ENCODE measurements at places on chromosomes 4 and X.

- DNase-seq, result no peak
Measured at GRCh38 chr4:24224446-24224845, 334.6 kb upstream of the PPARGC1A start.

DNA sequence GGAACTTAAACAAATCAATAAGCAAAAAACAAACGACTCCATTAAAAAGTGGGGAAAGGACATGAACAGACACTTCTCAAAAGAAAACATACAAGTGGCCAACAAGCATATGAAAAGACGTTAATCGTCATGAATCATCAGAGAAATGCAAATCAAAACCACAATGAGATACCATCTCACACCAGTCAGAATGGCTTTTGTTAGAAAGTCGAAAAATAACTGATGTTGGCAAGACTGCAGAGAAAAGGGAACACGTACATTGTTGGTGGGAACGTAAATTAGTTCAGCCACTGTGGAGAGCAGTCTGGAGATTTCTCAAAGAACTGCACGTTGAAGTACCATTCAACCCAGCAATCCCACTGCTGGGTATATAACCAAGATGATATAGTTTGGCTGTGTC is 23.7 kb downstream of the NEUROG2 start:
- no peak for DNase-seq

DNA sequence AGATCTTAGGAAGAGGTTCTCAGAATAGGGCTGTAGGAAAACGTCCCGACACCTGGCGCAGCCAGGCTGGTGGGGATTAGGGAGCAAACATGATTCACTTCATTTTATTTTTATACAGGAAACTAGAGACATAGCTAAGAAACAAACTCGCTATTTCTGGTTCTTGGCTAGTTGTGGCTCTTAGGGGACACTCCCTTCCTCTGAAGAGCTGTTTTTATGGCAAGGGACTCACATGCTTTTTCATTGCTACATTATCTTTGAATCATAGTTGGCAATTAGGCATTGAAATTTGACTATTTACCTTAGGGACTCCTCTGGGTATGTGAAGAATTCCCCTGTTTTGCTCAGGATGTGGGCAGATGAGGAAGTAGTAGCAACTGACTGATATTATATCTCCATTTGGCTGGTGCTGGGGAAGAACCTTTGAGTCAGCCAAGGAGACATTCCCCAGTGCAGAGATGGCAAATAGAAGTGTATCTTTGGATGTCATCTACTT is 174.5 kb downstream of the SMIM20 start:
- no peak for DNase-seq

DNA sequence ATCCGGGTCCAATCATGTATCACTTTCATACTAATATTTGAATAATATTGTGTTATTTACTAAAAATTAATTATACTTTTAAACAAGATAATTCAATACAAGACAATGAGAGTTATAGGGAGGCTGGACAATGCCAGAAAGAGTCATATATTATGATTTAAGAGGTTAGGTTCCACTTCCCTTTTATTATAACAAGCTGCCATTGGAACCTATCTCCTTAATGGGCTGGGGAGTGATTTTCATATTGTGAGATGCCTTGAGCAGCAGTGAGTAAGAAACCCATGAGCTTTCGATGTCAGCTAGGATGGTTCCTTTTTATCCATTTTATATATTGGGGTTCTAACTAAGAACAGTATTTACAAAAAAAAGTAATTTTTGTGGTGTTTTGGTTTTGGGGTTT is 91.8 kb downstream of the MAB21L2 start:
- DNase-seq, result no peak

DNA sequence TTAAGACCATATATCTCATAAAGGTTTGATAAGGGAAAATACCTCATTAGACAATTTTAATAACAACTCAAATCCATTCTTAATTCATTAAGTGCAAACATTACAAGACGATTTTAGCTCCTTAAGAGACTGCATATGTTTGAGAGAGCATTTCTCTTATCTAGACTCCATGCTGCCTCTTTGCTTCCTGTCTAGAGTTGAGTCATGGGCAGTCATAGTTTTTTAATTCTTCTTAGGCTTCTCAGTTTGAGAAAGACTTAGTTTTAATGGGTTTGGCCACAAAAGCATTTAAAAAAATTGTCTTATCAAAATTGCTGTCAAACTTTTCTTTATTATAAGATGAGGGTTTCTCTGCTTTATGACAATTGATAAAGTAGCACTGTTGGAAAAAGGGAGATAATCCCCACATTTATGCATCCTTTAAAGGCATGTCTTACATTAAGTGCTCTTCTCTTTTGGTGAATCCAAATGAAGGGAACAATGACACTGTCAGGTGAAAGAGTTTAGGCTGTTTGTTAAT is 713.4 kb downstream of the PCDH18 start:
- no peak for DNase-seq

- no peak for DNase-seq
Measured at GRCh38 chr4:103842076-103842475, 122.3 kb upstream of the TACR3 start.

DNA sequence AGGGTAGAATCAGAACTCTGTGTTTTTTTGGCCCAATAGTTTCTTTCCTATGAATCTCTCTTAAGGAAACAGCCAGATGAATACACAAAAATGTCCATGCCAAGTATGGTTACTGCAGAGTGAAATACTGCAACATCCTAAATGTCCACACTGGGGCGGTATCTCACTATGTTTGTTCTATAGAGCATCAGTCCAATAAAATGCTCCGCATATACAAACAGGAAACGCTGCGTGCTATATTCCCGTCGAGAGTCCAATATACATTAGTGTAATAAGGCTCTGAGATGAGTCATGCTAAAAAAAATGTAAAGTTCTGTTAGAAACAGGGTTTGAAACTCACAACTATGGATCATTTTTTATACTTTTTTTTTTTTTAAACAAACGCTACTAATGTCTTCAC is 72.9 kb upstream of the ENOX2 start:
- DNase-seq, result no peak

DNA sequence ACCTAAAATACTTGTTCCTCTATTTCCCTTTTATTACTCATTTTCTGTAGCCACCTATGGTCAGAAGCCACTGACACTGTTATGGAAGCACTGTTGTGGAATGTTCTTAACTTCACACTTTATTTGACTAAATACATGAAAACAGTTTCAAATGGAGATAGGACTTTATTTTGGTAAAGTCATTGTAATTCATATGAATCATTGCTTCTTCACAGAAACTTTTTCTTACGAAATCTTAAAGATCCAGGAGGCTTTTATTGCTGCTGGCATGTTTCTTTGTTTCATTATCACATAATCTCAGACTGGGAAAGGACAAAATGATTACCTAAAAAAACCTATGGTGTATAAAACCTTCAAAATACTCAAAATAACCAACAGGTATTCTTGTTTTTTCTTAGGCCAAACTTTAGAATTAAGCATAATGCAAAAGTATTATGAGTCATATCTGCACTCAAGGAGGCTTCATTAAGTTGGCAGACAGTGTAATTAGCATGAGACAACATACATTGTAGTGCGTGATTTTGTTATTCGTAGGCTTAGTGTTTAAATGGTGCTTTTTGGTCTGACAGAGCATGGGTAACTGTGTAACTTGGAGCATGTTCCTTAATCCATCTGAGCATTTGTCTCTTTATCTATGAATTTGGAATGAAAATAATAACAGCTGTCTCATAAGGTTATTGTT is 58.0 kb downstream of the SH3BGRL start:
- no peak for DNase-seq

GRCh38 chrX:15242899-15243555 is 26.9 kb downstream of the ASB9 start:
- no peak for DNase-seq

DNA sequence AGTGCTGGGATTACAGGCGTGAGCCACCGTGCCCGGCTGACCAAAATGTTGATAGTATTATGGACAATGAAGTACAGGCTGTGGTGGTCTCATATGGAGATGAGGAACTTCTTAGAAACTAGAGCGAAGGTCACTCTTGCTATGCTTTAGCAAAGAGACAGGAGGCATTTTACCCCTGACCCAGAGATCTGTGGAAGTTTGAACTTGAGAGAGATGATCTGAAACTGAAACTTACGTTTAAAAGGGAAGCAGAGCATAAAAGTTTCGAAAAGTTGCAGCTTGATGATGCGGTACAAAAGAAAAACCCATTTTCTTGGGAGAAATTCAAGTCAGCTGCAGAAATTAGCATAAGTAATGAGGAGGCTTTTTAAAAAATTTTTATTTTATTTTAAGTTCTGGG is 8.5 kb upstream of the CTAG2 start:
- DNase-seq, result no peak

DNA sequence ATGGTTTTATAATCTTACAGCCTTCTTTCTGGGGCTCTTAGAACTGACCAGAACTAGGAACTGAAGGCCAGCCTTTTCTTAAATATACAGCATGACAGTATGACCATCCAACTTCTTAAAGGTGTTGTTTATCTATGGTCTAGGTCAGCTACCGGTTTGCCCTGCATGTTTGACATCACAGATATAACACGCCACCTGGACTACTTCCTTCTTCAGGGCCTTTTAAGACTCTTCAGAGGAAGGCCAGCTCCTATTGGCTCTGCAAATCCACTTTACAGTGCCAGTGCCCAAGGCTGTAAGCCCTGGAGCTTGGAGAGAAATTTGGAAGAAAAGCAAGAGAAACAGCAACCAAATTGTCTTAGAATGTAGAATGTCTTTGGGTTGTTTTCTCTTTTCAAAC is 185.5 kb downstream of the MGST2 start:
- DNase-seq, result no peak

DNA sequence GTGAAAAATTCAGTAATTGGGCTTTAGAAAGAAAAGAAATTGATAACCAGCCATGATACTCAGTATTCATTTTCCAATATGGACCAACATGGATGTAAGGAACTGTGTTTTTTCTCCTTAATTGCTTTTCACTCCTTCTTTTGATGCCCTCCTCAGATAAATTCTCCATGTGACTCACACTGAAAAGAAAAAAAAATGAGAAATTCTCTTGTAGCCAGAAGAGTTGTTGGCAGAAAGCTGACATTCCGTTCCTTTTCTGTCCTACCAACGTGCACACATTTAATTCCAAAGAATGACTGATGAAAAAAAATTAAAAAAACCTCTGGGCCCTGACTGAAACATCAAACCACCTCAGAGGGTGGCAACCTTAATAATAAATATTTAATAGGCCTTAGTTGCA is 153.1 kb downstream of the AMELX start:
- no peak for DNase-seq

DNA sequence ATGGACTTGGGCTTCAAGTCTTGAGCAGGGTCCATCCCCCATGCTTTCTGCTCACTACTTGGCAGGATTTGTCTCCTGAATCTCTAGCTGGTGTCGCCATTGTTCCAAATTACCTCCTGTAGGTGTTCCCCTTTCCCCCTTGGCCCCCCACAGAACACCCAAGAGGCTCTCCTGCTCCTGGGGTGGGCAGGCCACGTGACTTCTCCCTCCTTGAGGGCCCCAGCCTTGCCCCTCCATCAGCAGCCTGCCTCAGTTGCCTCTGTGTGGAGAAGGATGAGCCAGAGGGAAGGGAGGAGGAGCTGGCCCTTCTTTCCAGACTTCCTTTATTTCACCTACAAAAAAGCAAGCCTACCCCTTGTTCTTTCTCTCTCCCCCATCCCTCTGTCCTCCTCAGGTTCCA is 1.8 kb downstream of the GPR78 start:
- no peak for DNase-seq

DNA sequence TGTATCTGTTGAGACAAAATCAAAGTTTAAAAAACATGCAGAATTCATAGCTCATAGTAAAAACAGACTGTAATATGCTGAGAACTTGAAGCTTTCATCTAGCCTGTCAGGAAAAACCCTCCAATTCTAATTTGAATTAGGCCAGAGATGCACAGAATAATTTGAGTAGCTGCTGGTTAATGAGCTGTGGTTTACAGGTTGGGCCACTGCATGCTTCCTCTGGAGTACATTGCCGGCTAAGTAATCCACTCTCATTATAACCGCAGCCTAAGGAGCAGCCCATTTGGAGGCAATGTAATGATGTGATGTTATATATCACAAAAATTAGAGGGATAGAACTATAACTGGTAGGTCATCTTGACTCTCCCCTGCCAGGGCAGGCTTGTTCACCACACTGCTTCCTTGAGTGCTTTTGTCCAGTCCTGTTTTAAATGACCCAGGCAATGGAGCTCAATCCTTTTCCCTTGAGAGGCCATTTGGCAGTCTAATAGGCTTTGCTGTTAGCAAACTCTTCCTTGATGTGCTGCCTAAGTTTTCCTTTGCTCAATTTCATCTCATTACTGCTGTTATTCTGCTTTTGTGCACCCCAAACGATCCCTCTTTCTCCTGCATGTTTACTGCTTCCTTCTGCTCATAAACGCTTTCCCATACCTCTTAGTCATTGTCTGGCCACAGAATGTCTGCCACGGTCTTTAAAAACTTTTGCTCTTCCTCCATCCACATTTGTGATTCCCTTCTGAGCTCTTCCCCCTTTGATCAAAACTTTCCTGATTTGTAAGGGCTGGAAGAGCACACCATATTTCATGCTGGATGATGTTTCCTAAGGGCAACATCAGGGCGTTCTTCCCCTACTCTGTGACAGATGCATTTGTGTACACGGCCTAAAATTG is 230.9 kb downstream of the C4orf33 start:
- DNase-seq, result no peak

DNA sequence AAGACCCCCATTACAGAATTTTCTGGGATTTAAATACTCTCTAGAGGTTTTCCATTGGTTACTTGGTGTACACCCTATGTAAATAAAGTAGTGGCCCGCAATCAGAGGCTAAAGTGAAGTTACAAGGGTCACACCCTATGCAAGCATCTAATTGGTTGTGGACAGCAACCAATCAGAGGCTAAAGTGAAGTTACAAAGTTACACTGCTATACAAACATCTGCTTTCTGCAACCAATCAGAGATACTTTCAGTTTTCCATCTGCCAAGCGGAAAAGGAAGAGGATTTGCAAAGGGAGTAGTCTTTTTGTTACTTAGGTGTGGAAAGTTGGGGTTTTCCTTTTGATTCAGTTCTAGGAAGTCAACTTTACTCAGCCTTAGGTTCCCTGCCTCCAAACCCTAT is 2.0 kb upstream of the ATRX start:
- DNase-seq, result no peak

DNA sequence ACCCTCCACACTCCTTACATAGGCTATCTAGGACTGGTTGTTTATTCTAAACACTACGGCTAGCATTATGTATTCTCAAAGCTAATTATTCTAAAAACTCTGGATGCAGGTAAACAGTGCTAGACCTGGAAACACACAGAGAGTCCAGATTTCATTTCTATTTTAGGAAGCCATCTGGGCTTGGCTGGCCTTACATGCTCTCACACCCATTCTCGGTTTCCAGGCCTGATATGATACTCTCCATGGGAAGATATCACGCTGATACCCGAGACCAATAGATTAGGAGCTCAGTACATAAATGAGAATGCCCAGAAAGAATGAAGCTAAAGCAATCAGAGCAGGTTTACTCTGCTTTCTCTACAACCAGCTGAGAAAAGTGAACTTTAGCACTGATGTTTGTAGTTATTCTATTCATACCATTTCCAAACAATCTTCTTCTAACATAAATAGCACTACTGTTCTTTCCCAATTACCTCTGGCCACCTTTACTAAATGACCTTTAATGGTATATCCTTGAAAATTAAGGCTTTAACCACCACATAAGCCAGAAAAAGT is 973.3 kb downstream of the PCDH18 start:
- DNase-seq, result no peak

Data from stimulated activated CD8-positive, alpha-beta memory T cell treated with anti-CD3 and anti-CD28 coated beads, Interleukin-2, amount 100 ng/mL, for 1 hour (primary cell).